Activated CD4-positive, alpha-beta T cell treated with anti-CD3 and anti-CD28 coated beads for 48 hours (primary cell): ENCODE measurements at places on chromosomes 5 and 9.

- DNase-seq, result no peak
Measured at GRCh38 chr9:128575469-128575868, 23.1 kb downstream of the SPTAN1 start.

DNA sequence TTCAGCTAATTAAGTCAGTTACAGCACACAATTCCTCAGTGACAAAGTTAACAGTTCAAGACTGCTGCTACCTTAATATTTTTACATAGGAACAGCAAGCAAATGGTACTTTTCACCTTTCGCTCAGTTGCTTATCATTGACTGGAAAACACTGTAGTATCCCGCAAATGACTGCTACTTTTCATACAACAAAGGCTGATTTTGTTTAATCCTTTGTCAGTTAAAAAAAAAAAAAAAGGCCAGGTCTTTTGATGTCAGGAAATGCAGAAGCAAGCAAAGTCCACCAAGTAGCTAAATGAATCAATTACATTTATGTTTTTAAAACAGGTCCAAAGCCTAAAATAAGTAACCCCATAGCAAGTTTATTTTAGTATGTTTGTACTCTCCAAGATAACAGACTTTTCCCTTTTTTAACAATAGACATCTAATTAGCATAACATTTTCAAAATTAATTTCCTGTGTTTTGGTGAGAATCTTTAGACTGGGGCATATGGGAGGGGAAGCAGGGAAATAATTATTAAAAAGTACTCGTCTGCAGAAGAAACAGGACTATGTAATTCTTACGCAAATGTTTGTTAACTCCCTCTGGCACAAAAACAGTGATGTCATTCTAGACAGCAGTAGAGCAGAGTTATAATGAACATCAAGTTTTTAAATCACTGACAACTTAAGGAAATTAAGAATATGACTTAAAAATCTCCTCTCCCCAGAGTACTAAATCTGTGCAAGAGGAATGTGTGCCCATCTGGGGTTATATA, 9.6 kb downstream of the PFDN1 start:
- DNase-seq, result no peak

DNA sequence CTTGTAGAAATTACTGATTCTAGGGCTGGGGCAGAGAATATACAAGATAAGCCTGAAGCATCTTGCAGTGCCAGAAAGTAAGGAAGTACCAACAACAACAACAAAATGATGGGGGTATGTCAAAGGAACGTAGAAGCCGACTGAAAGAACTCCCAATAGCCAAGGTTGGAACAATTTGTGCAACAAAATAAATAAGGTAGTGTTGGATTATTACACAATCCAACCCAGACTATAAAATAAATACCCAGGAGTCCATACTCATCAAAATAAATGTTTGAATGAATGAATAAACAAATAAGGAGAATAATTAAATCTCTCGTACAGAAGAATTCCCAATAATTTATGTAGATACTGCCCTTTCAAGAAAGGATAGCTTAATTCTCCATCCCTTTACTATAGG, 31.1 kb upstream of the GNAQ start:
- DNase-seq, result no peak

GRCh38 chr5:108881133-108881532, 133.4 kb downstream of the FER start:
- DNase-seq, result no peak

DNA sequence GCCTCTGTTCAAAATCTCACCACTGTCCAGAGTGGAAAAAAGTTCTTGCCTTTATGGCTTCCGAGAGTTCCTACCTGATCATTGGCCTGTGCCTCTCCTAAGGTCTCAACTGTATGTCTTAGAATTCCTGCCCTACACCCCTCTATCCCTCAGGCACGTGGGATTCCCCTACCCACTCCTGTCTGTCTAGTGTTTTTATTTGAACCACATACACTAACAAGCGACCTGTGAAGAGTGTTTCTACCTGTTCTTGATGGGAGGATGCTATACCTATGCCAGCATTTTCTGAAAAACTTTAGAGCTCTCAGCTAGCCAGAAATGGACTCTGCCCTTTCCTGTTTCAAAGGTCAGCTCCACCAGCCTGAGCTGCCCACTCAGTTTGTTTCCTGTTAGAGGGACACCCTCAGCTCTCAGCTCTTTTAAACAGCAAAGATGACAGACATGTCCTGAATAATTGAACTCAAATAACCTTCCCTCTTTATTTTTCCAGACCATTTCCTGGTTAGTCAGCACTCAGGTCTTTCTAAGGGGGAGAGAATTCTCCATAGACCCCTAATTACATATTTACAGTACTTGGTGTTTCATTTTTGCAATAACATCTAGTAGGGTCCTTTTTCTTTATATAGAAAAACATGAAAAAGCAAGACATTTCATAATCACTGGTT, 214.8 kb downstream of the AOPEP start:
- DNase-seq, result no peak

GRCh38 chr5:136053336-136054141, 24.8 kb downstream of the TGFBI start:
- no peak for DNase-seq

GRCh38 chr9:114591291-114591787, 3.8 kb downstream of the ATP6V1G1 start:
- no peak for DNase-seq

GRCh38 chr9:14383294-14383693, 69.4 kb upstream of the NFIB start:
- no peak for DNase-seq

GRCh38 chr5:134608555-134608954, 24.1 kb downstream of the SAR1B start:
- DNase-seq, result no peak

DNA sequence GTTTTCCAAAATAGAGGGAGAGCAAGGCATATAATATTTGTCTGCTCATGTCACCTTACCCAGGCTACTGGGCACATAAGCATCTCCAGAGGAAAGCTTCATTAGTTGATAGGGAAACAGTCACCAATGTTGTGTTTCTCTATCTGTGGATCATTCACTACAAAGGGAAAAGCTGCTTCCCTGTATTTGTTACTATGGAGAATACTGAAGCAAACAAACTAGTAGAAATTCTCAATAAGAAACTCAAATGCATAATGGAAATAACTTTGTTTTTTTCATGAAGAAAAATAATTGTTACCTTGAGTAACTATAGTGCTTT, 138.2 kb downstream of the PCSK1 start:
- DNase-seq, result no peak

- DNase-seq, result peak; percentile 29
Measured at GRCh38 chr9:96618209-96619123, 1.2 kb downstream of the CDC14B start.

- no peak for DNase-seq
Measured at GRCh38 chr5:36389245-36389644, 87.5 kb upstream of the RANBP3L start.
